Tibial artery (tissue), 4 donors: ENCODE measurements at places on chromosomes 1 and 21.
A peak's percentile ranks its signal among the peaks of the same experiment; 100 is the strongest.

GRCh38 chr1:119482517-119483425, 24.2 kb upstream of the HSD3B1 start:
- no peak for DNase-seq

DNA sequence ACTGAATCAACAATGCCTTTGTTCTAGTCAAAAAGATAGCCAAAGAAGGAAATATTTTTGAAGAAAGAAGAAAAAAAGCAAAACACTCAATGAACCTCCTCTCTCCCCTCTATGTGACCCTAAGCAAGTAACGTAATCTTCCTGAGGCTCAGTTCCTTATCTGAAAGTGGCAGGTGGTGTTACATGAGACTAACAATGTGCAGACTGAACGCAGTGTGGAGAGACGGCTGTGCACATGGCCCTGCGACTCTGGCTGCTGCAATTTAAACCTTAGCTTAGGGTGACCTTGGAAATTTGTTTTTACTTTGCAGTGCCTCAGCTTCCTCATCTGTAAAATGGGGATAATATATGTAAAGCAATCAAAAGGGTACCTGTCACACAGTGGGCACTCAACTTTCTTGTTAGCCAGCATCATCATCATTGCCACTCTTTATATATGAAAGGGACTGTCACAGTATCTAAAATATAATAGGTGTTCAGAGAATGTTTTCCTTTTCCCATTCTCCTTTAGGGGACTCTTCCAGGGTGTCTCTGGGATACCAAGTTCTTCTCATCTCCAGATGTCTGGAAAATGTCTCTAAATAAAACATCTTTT, 100.1 kb upstream of the JUN start:
- DNase-seq = no peak

DNA sequence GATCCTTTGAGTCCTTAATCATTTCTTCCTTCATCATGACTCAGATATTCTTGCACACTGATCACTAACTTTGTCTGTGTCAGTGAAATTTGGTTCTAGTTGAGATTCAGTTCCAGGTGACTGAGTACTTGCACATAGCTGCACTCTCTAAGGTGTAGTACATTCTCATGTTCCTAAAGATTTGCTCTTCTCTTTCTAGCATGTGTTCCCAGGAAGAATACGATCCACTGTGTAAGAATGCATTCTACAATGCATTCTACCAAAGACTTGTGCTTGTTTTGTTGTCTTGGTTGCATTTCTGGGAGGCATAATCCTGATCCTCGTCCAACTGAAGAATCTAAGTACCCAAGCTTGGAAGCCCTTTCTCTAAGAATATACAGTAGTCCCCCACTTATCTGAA, 104.3 kb upstream of the CDC42BPA start:
- no peak for DNase-seq

DNA sequence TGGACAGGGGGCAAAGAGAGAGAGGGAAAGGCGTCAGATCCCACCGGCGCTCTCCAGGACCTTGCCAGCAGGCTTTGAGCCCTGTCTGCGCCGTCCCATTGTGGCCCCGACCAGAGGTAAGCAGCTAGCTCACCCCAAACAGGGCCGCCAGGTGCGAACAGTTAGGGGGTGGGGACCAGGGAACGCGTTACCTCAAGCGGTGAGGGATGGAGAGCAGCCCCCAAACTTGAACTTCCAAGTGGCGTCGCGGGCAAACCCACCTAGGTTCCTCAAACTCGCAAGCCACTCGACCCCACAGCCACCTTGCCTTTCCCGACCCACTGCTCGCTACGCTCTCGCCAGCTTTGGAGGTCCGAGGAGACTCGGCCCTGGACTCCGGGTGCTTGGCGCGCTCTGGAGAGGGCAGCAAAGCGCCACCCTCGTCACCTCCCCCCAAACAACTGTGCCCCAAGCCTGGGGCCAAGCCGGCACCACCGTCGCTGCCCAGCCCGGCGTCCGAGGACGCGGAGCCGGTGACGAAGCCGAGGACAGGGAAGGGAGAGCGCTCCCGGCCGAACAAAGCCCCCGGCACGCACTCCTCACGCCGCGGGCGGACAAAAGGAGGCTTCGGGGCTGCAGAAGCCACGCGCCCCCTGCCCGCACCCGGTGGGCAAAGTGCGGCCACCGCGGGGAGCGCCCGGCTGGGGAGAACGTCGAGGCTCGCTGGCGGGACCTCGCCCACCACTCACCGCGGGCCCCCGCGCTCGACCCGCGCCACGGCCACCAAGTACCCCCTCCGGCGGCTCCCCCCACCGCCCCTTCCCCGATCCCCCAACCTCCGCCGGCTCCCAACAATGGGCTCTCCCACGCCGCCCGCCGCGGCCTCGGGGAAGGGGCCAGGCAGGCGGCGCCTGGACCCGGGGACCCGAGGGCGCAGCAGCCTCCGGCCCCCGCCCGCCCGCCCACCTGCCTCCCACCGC, 976 bp downstream of the SSBP3 start:
- DNase-seq = no peak

DNA sequence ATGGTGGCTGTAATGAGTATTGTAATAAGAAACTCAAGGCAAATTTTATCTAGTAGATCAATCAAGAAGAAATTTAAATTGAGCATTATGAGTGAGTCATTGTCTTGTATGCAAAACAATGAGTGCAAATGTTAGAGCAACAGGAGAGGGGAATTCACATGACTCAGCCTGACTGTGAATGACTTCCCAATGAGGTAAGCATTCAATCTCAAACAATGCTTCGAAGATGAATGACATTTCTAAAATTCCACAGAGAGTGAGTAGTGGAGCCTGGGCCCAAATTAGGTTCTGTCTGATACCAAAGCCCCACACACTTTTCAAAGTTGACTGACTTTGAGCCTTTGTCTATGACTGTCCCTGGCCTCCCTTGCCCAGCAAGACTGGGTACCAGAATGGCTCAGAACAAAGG, 738.0 kb downstream of the PTPRU start:
- no peak for DNase-seq

DNA sequence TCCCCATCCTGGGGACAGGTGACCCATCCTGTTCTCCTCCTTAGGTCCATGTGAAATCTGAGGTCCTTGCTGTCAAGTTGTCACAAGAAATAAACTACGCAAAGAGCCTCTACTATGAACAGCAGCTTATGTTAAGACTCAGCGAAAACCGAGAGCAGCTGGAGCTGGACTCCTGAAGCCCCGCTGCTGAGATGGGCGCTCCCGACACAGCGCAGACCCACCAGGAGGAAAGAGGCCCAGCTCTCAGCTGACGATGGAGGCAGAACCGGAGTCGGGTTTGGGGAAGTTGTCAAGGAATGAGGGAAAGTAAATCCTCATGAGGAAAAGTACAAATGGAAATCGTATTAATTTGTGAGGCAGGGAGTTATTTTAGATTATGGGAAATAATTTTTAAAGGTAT, 109.2 kb downstream of the DHRS3 start:
- DNase-seq = no peak

GRCh38 chr21:44443891-44444285, 11.4 kb upstream of the LRRC3 start:
- peak; percentile 54 for DNase-seq

GRCh38 chr1:2258122-2258681, 30.1 kb downstream of the SKI start:
- DNase-seq = no peak

GRCh38 chr1:13992489-13993285, 292.7 kb downstream of the PRDM2 start:
- DNase-seq = no peak

GRCh38 chr1:33736496-33736895, 127.4 kb upstream of the HMGB4 start:
- DNase-seq = no peak

DNA sequence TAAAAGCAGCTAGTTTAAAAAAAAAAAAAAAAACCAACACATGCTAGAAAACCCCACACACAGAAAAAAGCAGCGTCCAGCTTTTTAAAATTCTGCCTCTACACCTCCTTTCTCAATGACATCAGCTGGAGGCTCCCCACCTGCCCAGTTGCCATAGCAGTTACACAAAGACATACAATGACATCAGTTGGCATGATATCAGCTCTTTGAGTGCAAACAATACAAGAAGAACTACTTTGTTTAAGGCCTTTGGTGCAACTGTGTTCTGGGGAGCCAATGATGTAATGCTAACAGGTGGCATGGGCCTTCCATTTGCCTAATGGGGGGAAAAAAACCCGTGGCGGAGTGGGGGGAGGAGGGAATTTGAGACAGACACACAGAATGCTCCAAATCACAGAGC, 32.9 kb downstream of the DUSP10 start:
- no peak for DNase-seq

- no peak for DNase-seq
Measured at GRCh38 chr1:204337036-204337429, 22.7 kb downstream of the PLEKHA6 start.

DNA sequence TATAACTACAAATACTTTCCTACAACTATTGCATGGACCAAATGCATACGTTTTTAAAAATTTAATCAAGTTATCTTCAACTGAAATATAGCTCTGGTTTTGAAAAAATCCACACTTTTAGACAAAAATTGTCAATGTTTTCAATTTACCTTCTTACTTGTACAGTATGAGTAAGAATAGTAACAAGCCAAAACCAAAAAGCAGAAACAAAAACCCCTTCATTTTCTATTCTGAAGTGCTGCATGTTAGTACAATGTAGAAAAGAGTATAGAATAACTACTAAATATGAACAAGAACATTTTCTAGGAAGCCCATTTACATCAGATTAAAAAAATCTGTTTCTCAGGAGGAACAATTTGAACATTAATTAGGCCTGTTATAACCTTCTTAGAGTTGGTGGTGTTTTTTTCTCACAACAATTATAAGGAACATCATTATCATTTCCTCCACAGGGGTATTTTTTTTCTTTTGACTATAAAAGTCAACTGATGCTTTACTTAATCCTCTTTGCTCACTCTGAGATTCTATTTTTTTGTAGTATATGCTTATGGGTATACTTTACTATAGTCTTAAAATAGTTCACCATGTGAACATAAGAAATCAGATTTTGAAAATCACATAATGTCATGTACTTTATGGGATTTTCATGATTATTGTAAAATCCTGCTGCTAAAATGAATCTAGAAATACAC, 475.4 kb downstream of the PTBP2 start:
- DNase-seq = no peak

GRCh38 chr1:12173631-12174121, 6.9 kb downstream of the TNFRSF1B start:
- DNase-seq = peak; percentile 80

DNA sequence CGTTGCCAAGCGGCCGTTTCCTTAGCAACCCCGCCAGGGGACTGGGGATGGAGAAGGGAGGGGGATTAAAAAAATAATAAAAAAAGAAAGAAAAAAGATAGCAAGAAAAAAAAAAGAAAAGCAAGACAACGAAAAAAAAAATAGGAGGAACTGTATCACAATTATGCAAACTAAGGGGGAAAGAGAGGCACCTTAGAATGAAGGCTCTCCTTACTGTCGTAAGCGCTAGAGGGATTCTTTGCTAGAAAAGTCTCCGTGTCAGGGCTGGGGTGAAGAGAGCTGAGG, 625 bp upstream of the NEGR1 start:
- no peak for DNase-seq

DNA sequence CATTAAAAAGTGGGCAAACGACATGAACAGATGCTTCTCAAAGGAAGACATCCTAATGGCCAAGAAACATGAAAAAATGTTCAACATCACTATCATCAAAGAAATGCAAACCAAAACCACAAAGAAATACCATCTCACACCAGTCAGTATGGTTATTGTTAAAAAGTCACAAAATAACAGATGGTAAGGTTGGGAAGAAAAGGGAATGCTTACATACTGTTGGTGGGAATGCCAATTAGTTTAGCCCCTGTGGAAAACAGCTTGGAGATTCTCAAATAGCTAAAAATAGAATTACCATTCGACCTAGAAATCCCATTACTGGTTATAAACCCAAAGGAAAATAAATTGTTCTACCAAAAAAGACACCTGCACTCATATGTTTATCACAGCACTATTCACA, 369.4 kb downstream of the KCNH1 start:
- DNase-seq = no peak

DNA sequence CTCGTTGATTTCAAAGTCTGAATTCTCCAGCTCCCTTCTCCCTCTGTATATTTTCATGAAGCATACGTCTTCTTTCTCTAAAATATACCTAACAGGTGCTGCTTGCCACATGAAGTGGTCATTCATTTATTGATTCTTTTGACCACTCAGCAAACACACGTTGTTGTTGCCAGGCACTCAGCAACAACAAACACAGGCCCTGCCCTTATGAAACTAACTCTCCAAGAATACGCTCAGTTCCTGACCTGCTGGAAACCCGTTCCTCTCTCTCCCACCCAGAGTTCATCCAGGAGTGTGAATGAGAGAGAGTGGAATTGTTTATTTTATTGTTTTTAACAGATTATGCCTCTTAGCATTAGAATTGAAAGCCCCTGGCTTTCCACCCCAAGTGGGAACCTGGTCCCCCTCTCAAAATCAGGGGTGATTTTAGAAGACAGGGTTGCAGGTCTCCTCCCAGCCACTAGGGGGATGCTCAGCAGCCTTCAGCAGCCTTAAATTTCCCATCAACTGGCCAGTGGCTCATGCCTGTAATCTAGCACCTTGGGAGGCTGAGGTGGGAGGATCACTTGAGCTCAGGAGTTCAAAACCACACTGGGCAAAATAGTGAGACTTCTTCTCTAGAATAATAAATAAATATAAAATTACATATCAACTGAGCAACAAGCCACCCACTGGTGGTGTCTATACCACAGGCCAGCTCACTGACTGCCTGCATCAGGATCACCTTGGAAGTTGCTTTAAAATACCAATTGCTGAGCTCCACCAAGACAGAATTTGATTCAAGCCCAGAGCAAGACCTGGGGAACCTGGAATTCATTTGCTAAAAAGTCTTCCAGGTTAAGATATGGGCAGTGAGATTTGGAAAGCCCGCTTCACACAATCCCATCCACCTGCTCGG, 181.0 kb upstream of the KLHDC7A start:
- no peak for DNase-seq

- DNase-seq = no peak
Measured at GRCh38 chr1:56453016-56453415, 126.3 kb downstream of the PLPP3 start.
